ENCODE measurements at places on chromosomes 11 and 22.

- no peak for DNase-seq
These were observed 232.9 kb downstream of the ETS1 start for GRCh38 chr11:128354476-128354875.

DNA sequence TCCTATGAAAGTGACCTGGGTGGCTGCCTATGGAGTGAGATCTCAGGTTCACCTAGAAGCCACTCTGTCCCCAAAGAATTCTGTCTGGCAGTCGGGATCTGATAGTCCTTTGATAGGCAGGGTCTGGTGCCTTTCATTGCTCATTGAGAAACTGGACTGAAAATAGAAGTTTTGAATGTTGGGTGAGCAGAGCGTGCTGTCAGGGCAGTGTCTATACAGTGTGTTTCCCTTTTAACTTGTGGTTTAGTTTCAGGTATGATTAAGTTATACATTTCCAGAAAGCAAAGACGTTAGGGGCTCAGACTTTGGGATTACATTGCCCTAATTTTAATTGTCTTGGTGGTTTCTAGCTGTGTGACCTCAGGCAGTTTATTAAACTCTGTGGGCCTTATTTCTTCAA is 111.3 kb upstream of the PAX6 start:
- DNase-seq: no peak

- no peak for DNase-seq
These were observed 5.8 kb upstream of the NUP50 start for GRCh38 chr22:45157907-45158306.

GRCh38 chr22:28346308-28346707 is 333.3 kb downstream of the TTC28 start:
- no peak for DNase-seq

- DNase-seq: no peak
These were observed 21.4 kb upstream of the RCN1 start for GRCh38 chr11:32069361-32070058.

DNA sequence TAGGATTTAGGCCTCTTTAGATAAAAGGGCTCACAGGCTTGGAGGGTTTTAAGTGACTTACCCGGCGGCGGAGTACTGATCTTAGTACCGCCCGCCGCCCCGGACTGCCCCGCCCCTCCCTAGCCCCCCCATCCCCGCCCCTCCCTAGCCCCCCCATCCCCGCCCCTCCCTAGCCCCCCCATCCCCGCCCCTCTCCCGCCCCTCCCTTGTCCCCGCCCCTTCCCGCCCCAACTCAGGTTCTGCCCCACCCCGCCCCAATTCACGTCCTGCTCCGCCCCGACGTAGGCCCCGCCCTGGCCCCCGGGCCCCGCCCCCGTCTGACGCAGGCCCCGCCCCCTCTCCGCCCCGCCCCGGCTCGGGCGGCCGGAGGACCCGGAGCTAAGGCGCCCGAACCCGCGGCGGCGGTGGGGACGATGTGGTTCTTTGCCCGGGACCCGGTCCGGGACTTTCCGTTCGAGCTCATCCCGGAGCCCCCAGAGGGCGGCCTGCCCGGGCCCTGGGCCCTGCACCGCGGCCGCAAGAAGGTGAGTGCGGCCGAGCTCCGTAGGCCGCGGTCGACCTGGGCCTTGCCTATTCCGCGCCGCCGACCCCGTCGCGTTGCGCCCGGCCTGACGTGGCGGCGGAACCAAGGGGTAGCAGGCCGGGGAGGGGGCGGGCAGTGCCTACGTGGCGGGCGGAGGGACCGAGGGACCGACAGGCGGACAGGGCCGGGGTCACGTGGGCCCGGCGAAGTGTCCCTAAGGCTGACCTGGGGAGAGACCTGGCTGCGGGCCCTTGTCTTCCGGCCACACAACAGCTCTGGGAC is at the start of gene SCYL1:
Gene SCYL1, plus strand, starts transcription at position 343 of the 805 bp plus-strand sequence. Its CDS starts 71 bp downstream, at position 414.
- peak; percentile 72 for DNase-seq

DNA sequence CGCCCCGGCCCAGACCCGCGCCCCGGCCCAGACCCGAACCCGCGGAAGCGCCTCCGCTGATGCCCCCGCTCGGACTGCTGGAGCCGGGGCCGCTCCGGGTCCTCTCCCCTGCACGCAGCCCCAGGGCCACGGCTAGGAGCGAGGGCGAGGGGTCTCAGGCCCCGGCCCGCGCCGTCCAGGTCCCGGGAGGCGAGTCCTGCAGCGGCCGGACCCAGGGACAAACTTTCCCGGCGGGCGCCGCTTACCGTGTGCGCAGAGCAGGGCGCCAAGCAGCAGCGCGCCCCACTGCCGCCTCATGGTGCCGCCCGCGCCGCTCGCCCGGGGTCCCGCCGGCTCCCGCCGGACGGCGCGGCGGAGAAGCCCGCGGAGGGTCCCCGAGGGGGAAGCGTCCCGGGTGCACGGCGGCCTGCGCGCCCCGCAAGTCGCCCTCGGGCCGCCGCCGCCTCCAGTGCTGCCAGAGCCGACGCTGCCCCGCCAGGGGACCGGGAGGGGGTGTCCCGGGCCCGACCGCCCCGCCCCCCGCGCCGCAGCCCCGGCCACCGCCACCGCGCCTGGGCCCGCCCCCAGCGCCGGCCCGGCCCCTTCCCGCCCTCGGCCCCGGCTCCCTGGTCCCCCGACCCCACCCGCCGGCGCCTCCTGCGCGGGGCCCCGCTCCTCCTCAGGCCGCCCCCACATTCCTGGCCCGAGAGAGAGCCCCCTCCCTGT is at the start of gene LRP4:
Gene LRP4, minus strand, starts transcription at position 468 of the 705 bp plus-strand sequence. Its CDS starts 171 bp downstream, at position 297.
- no peak for DNase-seq

GRCh38 chr11:111981270-111981669 is 43.9 kb upstream of the DLAT start:
- DNase-seq: no peak

- no peak for DNase-seq
These were observed 3.4 kb upstream of the SLC25A1 start for GRCh38 chr22:19181786-19182471.

DNA sequence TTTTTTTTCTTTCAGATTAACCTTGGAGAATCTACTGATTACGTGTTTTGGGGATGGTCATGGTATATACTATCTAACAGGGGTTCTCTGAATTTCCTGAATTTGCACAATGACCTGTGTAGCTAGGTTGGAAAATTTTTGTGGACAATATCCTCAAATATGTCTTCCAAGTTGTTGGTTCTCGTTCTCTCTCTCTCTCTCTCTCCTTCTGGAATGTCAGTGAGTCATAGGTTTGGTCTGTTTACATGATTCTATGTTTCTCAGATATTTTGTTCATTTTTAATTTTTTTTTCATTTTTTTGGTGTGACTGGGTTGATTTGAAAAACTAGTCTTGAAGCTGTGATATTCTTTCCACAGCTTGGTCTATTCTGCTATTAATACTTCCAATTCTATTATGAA is 604.0 kb upstream of the ANO3 start:
- no peak for DNase-seq

- no peak for DNase-seq
These were observed 147.5 kb upstream of the B3GAT1 start for GRCh38 chr11:134559602-134559962.

- DNase-seq: no peak
These were observed 814.8 kb downstream of the BRD1 start for GRCh38 chr22:49012712-49013395.

DNA sequence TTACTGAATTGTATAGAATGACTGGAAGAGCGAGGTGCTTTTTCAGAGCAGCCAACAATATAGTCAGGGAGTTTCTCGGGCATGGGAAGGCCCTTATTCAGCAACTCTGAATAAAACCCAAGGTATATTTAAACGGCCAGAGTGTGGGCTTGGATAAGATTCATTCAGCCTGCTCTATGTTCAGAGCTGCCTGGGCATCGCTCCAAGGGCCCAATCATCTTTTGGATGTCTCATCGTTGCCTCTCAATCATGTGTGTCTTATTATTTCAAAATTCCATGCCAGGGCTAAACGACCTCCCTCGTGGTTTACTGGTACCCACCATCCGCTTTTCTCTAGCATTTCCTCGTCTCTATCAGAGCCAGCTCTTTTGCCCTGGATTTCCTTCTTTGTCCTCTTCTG is 19.5 kb upstream of the NTM start:
- DNase-seq: no peak

GRCh38 chr22:46918197-46918596 is 155.7 kb downstream of the TBC1D22A start:
- DNase-seq: no peak

- no peak for DNase-seq
These were observed 53.1 kb downstream of the SPECC1L start for GRCh38 chr22:24323695-24324094.

- DNase-seq: peak; percentile 38
These were observed 29.6 kb downstream of the TRIM29 start for GRCh38 chr11:120108154-120108784.

GRCh38 chr11:103529181-103529684 is 420.0 kb downstream of the DYNC2H1 start:
- DNase-seq: no peak

DNA sequence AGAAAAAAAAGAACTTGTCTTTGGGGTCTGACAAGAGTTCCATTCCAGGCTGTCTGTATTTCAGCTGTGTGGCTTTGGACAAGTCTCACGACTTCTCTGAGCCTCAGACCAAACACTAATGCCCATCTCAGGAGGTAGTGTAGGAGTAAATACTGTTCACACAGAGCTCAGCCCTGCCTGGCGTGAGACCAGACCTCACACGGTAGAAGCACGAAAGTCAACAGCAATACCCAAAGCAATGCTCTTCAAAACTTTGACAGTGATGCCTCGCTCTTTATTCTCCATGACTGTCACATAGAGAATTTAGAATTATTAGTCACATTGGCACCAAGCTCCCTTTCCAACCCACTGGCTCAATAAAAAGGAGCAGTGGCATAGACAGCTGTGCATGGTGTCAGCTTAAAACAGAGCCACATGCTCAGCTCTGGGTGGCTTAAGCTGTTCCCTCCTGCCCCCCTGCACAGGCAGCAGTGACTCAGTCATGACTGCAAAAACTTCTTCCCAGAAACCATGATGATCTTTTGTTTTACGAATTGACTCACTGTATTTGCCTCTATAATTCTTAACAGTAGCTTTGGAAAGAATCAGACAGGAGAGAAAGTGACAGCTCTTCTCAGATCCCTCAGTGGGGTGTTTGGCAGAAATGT is 74.0 kb upstream of the PHF21B start:
- DNase-seq: no peak

DNA sequence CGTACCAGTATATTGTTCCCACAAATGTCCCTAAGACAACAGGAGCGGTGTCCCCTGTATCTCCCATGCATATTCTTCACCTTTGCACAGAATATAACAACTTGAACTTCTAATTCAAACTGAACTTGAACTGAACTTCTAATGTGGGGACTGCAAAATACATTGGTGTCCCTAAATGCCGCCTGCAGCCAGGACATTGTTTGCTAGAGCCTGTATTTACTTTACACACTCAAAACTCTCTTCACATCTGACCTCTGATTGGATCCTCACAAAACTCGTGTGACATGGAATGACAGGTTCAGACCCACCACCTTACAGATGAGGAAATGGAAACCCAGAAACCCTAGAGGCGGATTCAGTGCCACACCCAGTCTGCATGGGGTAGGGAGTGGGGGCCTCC is 6.4 kb downstream of the CPT1A start:
- no peak for DNase-seq

DNA sequence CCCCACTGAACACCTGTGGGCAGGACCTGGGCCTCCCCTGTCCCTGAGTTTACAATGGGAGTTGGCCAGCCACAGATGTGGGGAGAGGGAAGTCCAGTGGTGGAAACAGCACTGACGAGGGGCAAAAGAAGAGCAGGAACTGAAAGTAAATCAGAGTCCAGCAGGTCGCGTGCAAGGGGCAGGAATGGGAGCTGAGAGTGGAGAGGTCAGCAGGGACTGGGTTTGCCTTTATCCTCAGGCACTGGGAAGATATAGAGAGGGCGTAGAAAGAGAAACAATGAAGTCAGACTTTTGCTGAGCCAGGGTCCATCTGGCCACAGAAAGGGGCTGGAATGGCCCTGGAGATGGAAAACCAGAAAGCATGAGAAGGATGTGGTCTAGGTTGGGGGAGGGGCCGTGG is 8.5 kb downstream of the P2RY6 start:
- DNase-seq: no peak

- no peak for DNase-seq
These were observed 766 bp downstream of the APOL2 start for GRCh38 chr22:36238373-36239149.

DNA sequence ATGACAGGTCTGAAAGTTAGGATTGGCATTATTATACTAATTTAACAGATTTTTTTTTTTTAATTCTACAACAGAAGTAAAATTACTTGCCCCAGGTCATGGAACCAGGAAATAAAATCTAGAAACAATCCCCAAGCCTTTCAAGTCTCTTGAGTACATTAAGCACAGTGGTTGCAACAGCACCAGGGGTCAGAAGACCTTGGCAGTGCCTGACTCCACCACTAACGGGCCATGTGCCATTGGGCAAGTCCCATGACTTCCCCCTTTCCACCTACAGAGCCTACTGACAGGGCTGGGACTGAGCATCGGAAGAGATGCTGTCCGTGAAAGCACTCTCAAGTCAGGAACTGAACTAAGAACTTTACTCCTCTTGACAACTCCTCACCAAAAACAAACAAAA is 98.6 kb upstream of the AKIP1 start:
- DNase-seq: no peak

DNA sequence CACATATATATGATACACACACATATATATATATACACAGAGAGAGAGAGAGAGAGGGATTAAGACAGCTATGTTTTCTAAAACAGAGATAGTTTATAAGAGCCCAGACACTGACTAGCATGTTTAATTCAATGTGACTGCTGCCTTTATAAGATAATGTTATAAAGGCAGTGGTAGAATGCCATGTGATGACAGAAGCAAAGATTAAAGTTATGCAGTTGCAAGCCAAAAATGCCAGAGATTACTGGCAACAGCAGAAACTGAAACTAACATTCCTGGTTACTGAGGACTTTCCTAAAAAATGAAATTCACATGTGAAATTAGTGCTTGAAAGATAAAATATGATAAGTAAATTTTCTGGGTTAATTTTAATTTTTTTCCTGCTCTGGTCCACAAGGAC is 1888.9 kb downstream of the LRRC4C start:
- no peak for DNase-seq
